ENCODE measurements at places on chromosomes 5 and 9.

GRCh38 chr9:71072587-71072986 is 48.8 kb downstream of the TRPM3 start:
- no peak for DNase-seq

- DNase-seq: no peak
Observed at GRCh38 chr9:136614372-136614922, 48.3 kb upstream of the EGFL7 start.

DNA sequence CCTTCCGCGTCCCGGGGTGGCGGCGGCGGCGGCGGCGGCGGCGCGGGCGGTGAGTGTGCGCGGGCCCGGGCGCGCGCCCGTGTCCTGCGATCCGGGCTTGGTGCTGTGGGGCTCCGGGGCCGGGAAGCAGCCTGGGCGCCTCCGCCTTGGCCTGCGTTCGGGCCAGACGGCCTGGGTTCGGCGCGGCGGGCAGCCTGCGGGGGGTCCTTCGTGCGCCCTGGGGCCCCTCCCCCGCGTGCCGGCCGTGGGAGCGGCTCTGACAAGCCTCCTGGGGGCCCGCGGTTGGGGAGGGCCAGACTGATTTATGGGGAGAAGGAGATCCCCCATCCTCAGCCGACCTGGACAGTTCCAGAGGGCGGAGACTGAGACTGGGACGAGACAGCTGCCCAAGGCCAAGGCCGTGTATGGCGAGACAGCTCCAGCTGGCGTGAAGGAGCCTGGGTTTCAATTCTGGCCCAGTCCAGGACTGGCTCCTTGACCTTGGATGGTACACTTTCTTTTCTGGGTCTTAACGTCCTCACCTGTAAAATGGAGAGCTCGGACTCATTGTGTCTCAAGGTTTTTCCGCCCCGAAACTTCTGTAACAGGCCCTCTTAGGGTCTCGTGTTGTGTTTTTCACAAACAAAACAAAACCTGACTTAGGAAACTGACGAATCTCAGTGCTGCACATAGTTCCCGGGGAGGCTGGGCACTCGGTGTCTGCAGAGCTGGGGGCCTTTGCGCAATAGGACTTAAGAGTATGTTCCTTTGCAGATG is 603 bp downstream of the TMEM268 start:
- peak; percentile 20 for DNase-seq

- no peak for DNase-seq
Observed at GRCh38 chr9:87876708-87877107, 6.0 kb upstream of the SPATA31E1 start.

- DNase-seq: no peak
Observed at GRCh38 chr5:38373743-38374142, 115.4 kb downstream of the EGFLAM start.

Data from CD4-positive, alpha-beta T cell (primary cell).